ENCODE measurements at places on chromosomes 13 and 19.

- DNase-seq = no peak
Measured at GRCh38 chr19:47511128-47511517, 3.7 kb downstream of the NAPA start.

DNA sequence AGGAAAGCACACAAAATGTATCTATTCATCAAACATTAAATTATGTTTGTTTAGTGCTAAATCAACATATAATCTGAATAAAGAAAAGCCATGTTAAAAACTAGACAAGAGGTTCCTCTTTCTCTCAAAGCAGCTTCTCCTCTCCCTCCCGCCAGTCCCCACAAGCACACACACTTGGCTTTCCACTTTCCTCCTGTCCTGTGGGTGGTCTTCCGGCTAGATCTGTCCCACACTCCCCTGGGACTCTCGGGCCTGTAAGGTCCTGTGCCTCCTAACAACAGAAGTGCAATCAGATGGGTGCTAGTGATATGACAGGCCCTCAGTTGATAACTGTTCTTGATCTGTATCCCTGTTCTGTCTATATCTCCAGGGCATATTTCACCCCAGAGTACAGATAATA, 45.6 kb upstream of the RAP2A start:
- DNase-seq = no peak

DNA sequence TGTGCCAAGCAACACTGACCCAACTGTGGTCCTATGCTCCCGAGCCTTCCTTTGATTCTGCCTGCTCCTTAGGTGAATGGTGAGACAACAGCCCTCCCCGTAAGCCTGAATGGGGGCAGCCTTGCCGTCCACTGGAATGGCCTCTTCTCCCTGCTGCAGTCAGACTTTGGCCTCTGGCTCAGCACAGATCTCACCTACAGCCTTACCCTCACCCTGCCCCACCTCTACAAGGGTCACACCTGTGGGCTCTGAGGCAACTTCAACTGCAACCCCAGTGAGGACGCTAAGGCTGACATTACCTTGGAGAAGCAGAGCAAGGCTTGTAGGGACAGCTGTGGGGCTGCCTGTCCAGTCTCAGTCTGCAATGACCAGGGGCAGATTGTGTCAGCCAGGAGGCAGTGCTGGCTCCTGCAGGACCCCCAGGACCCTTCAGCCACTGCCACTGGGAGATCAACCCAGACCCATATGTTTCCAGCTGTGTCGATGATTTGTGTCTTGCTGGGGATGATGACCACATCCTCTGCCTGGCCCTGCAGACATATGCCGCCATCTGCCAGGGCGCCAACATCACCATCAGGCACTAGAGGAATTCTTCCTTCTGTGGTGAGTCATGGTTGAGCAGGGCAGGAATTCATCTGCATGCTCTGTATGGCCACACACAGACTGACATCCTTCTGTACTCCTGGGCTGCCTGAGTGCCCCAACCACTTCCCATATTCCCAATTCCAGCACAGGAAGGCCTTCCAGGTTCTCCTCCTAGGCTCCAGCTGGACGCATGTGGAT, 27.3 kb upstream of the FXYD3 start:
- no peak for DNase-seq

- DNase-seq = peak; percentile 75
Measured at GRCh38 chr19:7874076-7874896, at the start of gene PRR36. TSS of gene PRR36 (minus strand) at chr19:7874390. CDS start at chr19:7873689, 701 bp downstream.

DNA sequence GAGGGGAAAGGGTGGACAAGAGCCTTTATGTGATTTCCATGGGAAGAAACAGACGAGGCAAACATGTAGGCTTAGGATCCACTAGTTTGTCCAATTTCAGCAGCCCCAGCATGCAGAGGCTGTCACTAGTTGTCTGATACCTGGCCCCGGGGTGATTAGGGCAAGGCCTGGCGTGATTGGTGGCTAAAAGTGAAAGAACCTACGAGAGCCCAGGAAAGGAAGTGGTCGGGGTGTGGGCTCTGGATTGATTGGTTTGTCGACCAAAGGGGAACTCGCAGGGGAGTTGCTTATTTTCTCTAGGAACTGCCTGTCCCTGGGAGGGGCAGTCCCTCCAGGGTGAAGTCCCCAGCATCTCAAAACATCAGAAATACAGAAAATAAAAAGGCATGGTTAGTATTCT, 64.2 kb upstream of the UQCRFS1 start:
- peak; percentile 31 for DNase-seq

DNA sequence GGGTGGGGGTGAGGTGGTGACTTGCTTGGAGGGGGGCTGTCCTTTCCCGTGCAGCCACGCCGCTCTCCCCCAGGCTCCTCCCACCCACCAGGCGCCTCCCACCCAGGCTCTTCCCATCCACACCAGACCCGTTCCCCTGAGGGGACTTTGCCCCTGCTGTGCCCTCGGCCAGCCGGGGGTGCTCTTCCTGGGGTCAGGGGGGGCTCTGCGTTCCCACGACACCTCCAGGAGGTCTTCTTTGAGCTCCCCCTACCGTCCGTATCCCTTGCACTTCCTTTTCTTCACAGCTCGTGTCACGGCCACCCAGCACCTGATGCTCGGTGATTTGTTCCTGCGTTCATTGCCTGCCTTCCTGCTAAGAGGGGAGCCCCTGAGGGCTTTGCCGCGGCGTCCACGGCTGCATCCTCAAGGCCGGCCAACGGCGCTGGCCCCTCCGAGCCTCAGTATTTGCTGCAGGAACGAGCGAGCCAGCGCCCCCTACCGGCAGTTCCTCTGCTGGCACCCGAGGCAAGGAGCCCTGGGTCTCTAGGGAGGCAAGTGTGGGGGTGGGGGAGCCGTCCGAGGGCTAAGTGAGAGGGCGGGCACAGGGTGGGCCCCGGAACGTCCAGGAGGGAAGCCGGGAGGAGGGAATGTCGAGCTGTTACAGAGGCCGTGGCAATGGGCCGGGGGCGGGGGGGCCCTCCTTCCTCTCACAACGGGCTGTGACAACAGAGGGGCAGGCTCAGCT, 11.8 kb downstream of the LRRC4B start:
- DNase-seq = peak; percentile 76

- no peak for DNase-seq
Measured at GRCh38 chr19:31983647-31984046, 361.8 kb upstream of the ZNF507 start.

DNA sequence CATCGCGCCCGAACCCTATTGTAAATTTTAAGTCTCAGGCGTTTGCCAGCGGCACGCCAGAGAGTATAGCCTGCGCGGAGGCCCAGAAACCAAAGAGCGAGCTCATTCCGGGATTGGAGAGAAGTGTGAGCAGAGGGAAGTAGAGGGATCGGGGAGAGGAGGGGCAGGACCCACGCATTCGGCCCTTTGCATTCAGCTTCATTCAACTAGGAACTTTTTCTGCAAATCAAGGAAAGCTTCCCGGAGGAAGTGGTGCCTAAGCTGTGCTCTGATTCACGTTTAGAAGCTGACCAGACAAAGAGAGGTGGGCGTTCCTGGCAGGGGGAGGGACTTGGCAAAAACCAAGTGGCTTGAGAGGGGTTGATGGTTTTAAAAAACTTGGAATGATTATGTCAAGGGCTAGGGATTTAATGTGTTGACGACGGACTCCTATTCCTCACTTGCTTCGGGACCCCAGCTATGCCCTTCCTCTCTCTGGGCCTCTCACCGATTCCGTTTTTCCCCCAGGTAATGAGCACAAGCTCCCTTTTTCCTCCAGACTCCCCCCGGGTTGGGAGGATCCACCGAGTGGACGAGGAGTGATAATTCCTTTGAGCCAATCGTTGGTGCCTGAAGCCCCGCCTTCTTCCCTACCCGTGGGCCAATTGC, 811 bp upstream of the PRMT1 start:
- no peak for DNase-seq

GRCh38 chr13:48118030-48118429, 23.1 kb upstream of the MED4 start:
- no peak for DNase-seq

- no peak for DNase-seq
Measured at GRCh38 chr13:95385798-95386197, 84.5 kb upstream of the ABCC4 start.

GRCh38 chr13:25702386-25702785, 330.6 kb downstream of the ATP8A2 start:
- no peak for DNase-seq

DNA sequence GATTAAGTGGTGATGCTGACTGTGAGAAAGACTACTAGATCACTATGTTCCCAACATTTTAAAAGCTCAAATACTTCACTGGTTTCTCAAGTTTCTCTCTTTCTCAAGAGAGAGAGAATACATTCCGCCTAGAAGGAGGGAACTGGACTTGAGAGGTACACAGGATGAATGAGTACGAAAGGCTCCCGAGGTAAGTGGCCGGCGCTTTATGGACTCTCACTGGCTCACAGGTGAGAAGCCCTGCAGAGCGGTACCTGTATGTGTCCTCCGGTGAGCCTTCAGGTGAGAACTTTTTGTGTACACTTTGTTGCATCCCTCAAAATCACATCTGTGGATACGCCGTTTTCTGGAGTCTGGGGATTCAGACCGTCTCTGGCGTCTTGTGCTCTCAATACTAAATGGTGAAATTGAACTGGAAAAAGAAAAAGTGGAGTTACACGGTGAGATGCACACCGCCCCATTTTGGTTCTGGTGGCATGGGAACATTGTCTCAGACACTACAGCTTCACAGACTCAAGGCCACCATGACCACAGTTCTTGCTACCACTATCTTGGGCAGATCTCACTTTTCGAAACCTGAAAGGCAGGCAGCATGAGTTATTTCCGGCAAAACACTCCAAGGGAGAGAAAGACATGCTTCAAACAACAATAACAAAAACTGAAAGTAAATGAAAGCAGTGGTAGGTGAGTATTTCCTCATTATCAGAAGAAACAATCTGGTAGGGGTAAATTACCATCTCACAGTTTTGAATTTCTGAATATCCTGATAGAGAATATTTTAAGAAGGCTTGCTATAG, 418.9 kb downstream of the KLF12 start:
- no peak for DNase-seq

GRCh38 chr13:112831196-112831595, 137.8 kb upstream of the MCF2L start:
- DNase-seq = no peak

DNA sequence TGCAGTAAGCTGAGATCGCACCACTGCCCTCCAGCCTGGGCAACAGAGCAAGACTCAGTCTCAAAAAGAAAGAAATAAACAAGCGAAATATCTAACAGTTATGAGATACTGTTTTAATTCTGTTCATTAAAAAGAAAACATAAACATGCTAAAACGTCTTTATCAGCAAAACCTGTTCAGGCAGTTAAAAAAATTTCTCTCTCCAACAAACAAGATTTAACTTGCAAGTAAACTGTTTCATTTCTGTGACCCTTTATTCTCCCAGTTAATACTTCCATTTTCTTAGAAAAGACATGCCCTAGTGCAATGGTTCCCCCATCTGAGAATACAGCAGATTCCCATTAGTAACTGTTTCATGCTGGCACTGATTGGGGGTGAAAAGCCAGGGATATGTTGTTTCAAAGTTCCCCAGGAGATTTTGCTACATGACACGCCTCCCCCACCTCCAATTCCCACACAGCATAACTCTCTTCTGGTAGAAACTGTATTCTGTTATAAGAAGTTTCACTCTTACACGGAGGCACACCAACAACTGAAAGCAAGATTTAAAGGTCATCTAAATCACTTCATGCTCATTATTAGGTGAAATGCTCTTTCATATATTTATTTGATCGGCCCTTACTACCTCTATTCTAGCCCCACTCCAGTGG, 24.4 kb downstream of the ELF1 start:
- no peak for DNase-seq

DNA sequence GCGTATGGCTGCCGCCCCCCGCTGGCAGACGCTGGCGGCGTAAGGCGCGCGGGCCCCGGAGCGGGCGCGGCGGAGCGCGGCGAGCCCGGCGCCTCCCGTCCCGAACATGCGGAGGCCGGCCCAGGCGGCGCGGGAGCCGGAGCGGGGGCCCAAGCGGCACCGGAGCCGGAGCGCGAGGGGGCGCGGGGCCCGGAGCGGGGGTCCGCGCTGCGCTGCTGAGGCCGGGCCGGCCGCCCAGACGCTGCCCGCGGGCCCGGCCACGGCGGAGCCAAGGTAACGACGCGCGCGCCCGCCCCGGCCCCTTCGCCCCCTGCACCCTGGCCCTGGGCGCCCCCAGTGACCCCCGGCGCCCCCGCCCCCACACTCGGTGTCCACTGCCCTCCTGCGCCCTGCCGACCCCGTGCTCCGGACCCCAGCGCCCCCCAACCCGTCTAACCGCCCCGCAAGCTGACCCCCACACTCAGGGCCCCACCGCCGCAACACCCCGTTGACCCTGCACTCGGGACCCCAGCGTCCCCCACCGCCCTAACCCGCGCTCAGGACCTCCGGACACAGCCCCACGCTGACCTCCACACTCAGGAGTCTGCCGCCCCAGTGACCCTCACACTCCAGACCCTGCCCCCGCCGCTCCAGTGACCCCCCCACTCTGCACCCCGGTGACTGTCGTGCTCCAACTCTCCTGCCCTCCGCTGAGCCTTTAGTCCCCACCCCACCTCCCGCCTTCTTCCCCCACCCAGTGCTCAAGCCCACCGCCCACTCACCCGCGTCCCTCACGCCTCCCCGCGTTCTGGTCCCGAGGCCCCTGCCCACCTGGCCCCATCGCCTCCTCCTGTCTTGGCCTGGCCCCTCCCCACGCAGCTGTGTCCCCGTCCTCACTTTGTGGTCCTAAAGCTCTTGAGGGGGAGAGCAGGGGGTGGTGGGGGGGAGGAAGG, at the start of gene CSNK1G2:
CSNK1G2 (plus strand) TSS at position 27 of the 932 bp plus-strand sequence. CDS start 28,601 bp downstream, outside the sequence.
- DNase-seq = no peak

GRCh38 chr13:65600702-65601101, 1629.4 kb downstream of the PCDH9 start:
- DNase-seq = peak; percentile 10

DNA sequence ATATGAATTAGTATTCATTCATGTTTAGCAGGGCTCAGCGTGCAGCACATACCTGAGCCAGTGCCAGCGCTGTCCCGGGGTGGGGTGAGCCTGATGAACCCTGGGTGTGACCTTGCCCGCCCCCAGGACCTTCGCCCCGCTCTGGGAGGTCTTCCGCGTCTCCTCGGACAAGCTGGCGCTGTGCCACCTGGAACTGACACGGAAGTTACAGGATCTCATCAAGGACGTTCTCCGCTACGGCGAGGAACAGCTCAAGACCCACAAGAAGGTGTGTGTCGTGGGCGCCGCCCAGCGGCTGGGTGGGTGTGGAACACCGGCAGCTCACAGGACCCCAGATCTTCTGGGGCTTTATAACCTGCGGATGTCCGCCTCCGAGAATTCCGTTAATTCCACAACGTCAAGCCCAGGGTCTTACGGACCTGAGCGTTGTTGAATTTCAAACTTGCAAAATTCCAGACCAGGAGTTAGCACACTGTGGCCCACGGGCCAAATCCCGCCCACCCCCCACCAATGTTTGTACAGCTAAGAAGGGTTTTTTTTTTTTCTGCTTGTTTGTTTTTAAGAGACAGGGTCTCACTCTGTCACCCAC, 15.4 kb downstream of the FCHO1 start:
- DNase-seq = peak; percentile 65

GRCh38 chr13:45479661-45480060, 14.9 kb downstream of the COG3 start:
- no peak for DNase-seq

DNA sequence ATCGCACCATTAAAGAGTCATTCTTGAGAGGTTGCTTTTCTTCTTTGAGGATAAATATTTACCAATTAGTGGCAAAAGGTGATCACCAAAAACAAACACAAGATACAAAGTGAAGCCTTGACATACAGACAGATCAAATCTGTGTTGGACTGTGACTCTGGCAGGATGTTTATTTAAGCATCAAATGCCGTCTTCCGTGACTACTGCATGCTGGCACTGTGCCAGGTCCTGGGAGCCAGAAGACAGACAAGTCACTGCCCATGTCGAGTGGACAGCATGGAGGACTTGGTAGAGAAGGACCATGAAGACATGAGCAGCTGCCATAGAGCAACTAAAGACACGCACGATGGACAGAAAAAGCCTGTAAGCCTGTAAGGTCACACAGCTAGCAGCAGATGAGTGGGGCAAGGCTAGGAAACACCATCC, 92.8 kb upstream of the FARP1 start:
- peak; percentile 47 for DNase-seq

All from lung (tissue), 17 donors.